Activated CD4-positive, alpha-beta T cell treated with anti-CD3 and anti-CD28 coated beads, Interleukin-2, amount 10 ng/mL, durations not matched to agents 7 days and 5 days (primary cell): ENCODE measurements at places on chromosomes 6 and 20.

DNA sequence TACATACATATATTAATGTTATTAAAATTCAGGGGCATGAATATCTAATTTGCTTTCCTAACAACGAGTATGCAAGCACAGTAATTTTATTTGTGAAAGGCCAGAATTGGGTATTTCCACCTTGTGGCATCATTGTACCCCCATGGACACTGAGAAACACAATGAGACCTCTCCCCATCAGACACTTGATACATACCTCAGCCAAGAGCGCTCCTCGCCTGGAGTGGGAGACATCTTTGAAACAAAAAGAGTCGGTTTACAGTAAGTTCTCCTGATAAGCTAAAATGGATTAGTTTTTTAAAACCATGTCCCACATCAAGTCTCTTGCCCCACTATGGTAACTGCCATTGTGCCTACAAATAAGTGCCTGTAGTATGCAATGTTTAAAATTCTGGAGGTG, 2.1 kb downstream of the CNR1 start:
- no peak for DNase-seq

- no peak for DNase-seq
Measured at GRCh38 chr6:41505122-41506049, 40.8 kb upstream of the FOXP4 start.

DNA sequence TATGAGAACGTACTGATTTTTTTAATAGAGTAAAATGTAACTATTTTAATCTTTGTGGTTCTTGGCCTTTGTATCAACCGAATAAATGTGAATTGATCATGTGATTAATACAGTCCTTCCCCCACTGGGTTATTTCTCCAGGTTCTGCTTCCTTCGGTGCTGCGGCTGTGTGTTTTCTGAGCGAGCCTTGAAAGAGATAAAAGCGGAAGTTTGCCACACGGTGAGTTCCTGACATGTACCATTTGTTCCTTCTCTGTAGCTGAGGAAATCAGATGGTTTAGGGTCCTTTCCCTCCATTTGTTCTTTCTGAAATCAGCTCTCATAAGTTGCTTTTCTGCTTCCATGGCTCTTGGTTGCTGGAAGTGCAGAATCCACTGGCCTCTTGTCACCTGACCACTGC, 15.5 kb downstream of the RTF2 start:
- peak; percentile 30 for DNase-seq

GRCh38 chr6:142339968-142340658, 38.3 kb downstream of the ADGRG6 start:
- no peak for DNase-seq

DNA sequence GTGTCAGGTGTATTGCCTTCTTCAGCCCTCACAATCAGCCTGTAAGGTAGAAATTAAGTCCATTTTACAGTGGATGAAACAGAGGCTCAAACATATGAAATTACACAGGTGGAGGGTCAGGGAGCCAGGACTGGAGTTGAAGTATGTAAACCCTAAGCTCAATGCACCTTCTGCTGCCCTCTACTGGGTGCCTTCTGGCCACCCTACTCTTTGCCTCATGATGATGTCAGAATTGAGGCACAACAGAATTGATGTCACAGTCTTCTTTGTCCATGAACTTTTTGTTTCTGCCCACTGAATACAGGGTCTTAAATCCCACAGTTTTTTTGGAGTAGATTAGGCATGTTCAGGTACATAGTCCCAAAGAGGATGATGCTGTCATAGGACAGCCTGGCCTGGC, 400.8 kb upstream of the CHD6 start:
- DNase-seq = no peak

GRCh38 chr20:46269372-46269771, 38.9 kb downstream of the CDH22 start:
- no peak for DNase-seq

DNA sequence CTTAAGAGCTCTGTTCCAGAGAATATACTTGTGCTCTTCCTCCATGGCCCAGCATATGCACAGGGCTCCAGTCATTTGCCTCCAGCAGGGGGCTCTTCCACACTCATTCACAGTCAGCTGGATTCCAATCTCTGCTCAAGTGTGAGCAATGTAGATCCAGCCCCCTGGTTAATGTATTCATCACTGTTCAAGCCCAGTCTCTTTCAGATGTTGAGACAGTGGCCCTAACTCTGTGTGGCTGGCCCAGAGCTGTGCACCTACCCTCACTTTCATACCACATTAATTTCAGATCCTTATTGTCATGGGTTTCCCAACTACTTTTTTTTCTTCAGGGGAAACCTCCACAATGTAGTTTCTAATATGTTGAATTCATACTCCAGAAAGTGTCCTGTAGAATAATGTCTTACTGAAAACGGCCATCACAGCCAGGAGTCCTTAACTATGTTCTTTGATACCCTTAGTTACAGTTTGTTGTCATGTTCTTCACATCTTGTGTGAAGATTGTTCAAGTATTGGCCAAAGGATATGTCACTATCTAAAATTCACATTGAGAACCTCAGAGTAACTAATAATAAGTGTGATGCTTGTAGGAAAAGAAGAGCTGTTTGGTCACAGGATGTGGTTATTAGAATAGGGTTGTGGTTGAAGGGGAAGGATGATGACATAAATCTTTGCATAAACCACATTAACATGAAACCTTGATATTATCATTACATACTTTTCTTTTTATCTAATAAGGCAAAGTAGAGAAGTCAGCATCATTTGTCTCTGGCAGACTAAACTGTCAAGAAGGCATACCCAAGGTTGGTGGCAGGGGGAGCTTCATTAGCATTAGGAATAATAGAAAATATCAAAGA, 14.4 kb upstream of the HLA-DQA1 start:
- DNase-seq = peak; percentile 55

DNA sequence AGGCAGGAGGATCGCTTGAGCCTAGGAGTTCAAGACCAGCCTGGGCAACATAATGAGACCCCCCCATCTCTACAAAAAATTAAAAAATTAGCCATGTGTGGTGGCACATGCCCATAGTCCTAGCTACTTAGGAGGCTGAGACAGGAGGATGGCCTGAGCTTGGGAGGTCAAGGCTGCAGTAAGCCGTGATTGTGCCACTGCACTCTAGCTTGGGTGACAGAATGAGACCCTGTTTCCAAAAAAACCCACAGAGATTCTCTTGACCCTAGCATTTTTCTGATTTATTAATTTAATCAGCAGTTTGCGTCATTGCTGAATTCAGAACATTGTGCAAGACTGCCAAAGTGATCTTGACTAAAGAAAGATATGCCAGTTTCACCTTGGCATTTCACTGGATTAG, 36.8 kb downstream of the KDM1B start:
- DNase-seq = no peak

GRCh38 chr20:44212792-44213191, 2.2 kb upstream of the OSER1 start:
- DNase-seq = no peak

DNA sequence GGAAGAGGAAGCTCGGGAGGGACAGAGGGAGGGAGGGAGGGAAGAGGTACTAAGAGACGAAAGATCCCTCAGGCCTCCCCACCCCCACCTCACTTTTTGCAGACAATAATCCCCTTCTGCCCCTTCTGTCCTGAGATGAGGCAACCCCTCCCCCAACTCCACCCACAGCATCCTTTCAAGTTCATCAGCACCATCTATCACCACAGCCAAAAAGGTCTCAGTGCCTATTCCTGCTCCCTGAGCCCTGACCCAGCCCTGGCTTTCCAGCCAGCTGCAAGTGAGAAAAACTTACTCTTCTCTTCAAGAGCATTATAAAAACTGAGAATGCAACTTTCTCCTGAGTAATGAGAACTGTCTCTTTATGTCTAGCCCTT, 133.2 kb upstream of the LRFN2 start:
- DNase-seq = no peak

- no peak for DNase-seq
Measured at GRCh38 chr20:40883097-40883496, 145.5 kb upstream of the TOP1 start.

DNA sequence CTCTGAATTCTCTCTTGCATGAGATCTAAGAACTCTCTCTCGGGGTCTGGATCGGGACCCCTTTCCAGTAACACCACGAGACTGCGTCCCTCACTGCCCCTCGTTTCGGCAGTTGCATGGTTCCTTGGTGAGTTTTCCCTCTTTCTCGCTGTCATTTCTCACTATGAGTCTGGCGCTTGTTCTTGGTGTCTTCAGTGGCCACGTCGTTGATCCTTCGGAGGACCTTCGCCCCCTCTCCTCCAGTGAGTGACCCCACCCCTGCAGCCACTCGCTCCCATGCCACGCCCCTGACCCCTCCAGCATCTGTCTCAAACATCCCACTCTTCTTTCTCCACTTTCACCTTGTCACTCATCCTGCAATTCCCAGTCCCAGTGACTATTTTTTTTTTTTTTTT, 23.0 kb downstream of the SYNJ2 start:
- DNase-seq = no peak

GRCh38 chr6:113352029-113352801, 504.9 kb upstream of the MARCKS start:
- no peak for DNase-seq

- no peak for DNase-seq
Measured at GRCh38 chr20:33015114-33015484, 7.6 kb downstream of the BPIFB2 start.

- peak; percentile 38 for DNase-seq
Measured at GRCh38 chr6:33183071-33183683, 9.1 kb downstream of the COL11A2 start.

DNA sequence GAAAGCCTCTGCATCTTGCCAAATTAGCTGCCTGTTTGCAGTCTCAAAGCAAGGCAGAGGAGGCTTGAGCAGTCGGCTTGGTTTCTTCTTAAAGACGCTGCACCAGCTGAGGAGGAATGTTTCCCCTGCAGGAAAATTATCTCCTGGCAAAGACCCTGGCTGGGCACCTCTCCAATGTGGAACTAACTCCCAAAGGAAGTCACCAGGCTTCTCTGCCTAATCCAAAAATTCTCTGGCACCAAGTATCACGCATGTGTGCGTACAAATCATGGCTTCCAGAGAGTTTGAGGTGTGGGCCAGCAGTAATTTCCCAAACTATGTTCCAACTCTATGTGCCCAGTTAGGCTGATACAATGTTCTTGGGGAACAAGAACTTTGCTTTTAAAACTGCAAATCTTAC, 176.2 kb downstream of the KIF16B start:
- no peak for DNase-seq

- no peak for DNase-seq
Measured at GRCh38 chr6:38476888-38477287, 162.8 kb downstream of the BTBD9 start.

GRCh38 chr20:59006864-59007664, at the start of gene CTSZ:
Gene CTSZ (minus strand): TSS chr20:59007254. CDS start chr20:59007128, 126 bp downstream.
- DNase-seq = peak; percentile 53

DNA sequence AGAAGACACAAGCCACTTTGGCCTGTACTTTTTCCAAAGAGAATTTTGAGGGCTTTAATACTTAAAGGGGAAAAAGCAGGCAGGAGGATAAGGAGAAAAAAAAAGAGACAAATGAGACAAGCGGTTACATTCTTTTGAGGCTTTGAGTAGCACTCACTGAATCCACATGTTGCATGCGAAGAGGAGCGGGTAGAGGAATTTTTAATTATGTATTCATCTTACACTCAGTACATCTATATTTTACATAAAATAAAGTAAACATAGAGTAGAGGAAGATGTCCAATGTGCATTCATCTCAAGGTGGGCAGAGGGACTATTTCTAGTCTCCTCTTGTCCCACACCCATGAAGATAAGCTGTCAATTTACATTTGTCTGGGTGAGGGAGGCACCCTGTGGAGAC, 266.9 kb downstream of the CD109 start:
- DNase-seq = no peak

- DNase-seq = no peak
Measured at GRCh38 chr6:87908978-87909811, 138.4 kb upstream of the SPACA1 start.

DNA sequence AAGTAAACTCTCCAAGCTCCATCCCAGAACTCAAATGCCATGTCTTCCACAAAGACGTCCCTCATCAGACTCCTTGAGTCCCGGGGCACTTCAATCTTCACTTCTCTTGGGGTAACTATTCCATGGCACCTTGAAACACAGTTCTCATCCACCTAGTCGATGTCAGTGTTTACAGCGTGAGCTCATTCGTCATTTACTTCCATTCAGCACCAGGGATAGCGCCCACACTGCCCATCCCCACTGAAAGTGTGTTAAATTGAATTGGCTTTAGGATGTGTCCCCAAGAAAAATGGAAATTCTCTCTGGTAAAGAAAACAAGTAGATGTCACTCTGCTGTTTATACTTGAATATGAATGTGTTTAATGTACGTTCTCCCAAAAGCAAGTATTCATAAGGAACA, 31.3 kb downstream of the KCNK15 start:
- DNase-seq = peak; percentile 28

DNA sequence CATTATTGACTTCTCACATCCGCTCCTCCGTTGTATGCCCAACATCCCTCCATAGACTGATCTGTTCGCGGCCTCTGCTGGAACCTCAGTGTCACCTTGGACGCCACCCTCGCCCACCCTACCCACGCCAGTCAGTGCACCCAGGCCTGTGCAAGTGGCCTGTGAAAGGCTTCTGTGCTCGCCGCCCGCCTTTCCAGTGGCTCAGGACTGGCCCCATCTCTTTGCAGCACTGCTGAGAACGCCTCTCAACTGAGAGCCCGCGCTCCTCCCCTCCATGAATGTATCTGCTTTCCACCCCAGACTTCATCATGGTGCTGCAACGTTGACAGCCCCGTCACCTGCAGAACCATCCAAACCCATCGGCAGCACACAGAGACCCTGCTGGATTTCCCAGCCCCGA, 227.3 kb upstream of the QKI start:
- DNase-seq = no peak

GRCh38 chr6:18598551-18599264, 211.6 kb downstream of the RNF144B start:
- no peak for DNase-seq

GRCh38 chr6:44431118-44431725, 43.7 kb downstream of the CDC5L start:
- DNase-seq = peak; percentile 56

GRCh38 chr6:148309301-148309700, 33.3 kb upstream of the SASH1 start:
- no peak for DNase-seq

DNA sequence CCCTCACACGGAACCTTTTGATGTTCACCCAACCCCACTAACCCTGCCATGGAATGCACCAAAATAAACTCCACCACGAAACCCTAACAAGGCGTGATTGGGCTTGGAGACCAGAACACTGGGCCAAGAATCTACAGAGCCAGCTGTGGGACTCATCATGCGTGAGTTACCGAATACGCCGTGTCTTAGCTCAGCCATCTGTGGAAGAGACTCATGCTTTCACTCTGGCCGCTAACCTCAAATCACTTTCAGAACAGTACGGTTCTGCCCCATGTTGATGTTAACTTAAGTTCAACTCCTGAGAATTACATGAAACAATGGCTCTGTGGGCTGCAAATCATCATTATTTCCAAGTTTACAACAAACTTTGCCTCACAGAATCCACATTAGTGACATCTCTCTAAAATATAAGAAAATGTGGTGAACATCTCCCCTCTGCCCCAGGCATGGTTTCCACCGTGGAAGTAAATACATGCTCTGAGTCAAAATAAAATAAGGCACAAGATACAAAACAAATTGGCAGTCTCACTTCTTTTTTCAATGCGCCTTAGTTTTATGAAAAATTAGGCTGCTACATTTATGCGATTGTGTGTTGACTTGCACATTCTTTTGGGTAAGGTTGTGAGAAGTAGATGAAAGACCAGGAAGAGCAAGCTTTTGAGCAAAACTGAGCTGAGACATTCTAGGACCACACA, 308.9 kb upstream of the EXOC2 start:
- no peak for DNase-seq

- peak; percentile 70 for DNase-seq
Measured at GRCh38 chr6:16669227-16669626, 92.0 kb downstream of the ATXN1 start.
